ENCODE measurements at places on chromosomes 11 and 22.

- no peak for DNase-seq
Observed at GRCh38 chr11:64124147-64124546, 41.8 kb downstream of the MACROD1 start.

GRCh38 chr11:108909921-108910320, 245.1 kb downstream of the DDX10 start:
- no peak for DNase-seq

DNA sequence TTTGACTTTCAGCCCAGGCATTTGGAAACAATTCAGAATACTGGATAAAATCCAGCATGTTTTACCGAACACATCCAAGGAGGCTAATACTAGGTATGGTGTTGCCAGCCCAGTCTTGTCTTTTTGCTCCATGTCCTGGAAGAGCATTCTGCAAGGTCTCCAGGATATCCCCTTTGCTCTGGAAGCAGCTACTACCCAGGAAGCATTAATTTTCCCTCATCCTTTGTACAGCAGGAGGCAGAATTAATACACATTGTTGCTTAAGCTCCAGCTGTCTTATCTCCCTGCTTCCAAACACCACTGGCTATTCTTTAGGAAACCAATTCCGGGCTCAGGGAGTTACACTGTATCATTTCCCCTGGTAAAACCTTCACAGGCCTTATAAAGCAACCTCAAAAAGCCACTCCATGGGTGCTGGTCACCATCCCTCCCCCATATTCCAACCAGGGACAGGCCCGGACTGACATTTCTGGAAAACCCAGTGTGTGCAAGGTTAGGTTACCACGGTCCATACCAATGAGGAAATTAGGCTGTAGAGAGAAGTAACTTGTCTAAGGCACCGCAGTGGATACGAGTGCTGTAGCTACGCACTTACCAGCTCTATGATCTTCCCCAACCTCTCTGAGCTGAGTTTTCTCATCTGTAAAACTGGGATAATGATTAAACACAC, 1.5 kb upstream of the UBASH3B start:
- no peak for DNase-seq

DNA sequence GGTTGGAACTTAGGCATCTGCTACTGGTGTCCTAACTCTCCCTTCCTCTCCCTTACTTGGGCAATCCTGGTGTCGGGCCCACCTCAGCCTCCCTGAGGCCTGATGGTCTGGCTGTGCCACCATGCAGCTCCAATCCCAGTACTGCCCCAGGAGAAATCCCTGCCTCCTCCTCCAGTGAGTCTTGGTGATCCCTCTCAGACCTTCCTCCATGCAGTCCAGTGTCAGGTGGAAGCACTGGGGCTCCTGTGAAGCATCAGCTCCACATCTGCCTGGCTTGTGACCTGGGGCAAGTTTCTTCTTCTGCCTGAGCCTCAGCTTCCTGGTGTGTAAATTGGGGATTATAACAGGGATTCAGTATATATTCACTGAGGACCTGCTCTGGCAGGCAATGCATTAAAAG, 1.8 kb upstream of the PELI3 start:
- no peak for DNase-seq

- no peak for DNase-seq
Observed at GRCh38 chr11:133957900-133958299, 1.1 kb upstream of the IGSF9B start.

DNA sequence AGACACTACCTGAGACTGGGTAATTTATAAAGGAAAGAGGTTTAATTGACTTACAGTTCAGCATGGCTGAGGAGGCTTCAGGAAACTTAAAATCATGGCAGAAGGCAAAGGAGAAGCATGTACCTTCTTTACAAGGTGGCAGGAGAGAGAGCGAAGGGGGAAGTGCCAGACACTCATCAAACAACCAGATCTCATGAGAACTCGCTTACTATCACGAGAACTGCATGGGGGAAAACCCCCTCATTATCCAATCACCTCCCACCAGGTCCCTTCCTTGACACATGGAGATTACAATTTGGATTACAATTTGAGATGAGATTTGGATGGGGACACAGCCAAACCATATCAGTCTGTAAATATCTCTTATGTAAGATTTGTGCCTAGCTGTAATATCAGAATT, 50.9 kb upstream of the ATXN10 start:
- DNase-seq, result no peak

DNA sequence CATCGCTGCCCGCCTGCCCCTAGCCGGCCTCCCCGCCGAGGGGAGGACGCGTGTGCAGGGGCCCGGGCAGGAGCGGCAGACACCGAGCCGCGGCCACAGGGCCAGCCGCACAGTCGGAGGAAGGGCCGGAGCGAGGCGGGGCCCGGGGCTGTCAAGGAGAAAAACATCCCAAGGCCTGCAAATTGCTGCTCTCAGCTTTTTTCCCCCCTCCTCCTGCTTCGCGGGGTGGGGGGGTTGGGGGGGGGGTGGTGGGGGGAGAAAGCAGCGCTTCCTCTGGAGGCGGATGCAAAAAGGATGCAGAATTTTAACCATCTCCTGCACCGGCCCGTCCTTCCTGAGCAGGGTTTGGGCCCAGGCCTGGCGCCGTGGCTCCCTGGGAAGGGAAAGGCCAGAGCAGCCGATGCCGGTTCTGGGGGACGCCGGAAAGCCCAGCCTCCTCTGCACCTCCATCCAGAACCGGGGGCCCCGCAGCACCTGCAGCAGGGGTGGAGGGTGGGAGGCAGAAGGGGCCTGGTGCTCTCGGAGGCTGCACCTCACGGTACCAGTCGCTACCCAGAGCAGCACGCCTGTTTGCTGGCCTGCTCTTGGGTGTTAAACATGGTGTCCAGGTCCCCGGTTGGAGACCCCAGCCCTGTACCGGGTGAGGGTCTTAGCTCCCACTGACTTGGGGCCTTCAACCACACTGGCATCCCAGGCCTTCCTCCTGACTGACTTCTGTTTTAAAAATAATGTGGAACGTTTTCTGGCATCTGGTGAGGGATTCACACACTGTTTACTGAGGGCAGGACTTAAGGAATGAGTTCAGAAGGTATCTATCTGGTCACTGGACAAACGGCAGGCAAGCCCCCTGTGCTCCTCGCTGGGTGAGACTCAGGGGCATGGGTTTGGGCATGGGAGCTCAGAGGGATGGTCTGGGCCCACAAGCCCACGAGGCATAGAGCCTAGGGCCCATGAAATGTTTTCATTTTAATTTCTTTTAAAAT, 77.4 kb upstream of the WNT7B start:
- no peak for DNase-seq
